H1 (cell line): ENCODE measurements at places on chromosomes 4 and X. TPM values are rescaled to one million over a fixed set of nuclear protein-coding genes. Genes with fewer than 3 reads are reported as not detected.

DNA sequence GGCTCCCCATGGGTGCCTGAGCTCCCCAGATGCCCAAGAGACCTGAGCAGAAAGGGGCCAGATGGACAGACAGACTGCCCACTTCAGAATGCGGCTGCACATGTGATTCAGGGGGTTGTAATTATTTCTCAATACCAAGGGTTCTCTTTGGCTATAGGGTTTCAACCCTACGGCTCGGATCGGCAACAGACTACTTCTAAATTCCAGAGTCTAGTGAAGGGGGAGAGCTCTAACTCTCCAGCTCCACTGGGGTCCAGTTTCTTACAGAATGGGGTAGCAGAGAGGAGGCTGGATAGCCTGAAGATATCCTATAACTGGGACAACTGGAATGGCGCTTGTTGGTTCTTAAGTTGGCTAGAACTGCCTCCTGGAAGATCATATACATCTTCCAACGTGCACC is 136.3 kb downstream of the MGST2 start:
- no peak for DNase-seq

- DNase-seq: no peak
These were observed 72.0 kb downstream of the PRPS1 start for GRCh38 chrX:107700317-107700774.

DNA sequence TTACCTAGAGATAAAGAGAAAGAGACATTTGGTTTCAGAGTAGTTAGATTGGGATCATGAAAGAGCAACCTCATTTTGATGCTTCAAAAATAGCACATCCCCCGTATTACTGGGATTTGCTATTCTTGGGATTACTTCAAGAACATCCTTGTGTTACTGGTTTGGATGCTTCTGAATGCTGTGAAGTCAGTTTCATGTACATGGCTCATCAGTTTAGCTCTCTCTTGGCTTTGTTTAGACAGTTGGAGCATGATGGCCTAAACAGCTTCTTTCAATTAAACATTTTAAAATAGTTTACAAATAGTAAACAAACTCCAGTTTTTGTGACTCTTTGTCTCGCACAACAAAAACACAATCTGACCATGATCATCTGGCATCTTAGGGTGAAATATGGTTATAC is 23.9 kb downstream of the HTT start:
- no peak for DNase-seq

DNA sequence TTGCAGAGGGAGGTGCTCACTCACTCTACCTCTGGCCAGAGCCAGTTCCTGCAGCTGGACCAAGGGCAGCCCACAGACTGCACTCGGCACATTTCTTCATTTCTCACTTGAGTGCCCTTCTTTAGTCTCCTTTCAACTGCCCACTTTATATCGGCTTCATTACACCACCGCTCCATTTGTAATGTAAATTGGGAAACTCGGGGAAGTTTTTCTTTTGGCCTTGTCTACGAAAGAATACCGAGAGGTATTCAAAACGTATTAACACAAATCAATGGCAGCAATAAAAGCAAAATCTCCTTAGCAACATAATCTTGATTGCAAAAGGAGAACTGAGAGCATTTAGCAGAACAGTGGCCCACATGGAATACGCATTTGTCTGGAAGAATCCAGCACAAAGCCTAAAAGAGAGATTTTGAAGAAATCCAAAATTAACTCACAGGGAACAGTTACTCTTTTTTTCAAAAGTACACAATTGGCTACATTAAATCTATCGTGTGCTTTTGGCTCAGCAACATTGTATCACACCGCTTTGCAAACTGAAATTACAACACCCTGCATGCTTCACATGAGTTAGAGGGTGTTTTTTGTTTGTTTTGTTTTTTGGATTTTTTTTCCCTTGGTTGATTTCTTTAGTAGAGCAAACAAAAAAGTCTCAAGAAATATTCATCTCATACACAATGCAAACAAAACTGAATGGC is 62.6 kb downstream of the CHIC2 start:
- no peak for DNase-seq

DNA sequence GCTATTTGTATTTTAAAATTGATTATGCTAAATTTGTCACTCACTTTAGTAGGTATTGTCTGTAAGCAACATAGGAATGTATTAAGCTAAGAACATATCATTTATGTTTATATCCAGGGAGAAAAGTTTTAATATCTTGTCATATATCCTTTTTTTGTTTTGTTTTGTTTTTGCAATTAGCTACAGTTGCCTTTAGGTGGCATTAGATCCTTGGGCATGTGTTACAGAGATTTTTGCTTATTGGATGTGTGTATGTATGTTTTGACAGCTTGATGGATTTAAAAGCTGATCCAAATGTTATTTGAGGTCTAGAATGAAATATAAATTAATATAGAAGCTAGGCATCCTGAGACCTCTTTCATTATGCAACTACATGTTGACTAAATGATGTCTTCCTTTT is 36.1 kb upstream of the OTUD4 start:
- DNase-seq: no peak

DNA sequence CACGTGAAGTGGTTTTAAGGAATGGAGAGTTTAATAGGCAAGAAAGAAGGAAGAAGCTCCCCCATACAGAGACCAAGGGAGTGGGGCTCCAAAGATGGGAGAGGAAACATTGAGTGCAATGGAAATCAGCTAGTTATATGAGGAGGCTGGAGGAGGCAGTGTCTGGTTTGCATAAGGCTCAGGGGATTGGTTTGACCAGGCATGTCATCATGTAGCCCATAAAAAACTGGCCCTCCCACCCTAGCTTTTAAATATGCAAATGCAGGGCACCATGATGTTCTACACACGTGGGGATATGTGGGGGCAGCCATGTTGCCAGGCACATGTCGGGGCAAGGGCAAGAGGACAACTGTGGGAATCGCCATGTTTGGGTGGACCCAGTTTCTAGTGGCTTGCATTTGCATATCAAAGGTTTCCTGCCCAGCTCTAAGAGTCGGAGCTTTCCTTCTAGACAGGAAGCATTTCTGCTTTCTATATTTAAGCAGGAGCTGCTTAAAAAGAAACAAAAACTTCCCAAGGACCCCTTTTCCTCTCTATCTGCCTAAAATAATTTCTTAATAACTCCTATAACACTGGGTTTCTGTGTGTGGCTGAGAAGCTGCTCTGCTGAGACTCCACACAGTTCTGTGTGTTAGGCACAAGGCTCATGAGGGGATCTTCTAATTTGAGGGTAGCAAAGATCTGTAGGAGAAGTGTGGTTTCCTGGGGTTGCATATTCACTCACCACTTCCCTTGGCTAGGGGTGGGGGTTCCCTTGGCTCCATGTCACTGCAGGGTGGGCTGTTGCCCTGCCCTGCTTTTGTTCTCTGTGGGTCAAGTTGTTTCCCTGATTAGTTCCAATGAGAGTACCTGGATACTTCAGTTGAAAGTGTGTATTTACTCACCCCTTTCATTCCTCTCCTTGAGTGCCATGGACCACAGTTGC is 113.5 kb downstream of the VSIG4 start:
- DNase-seq: no peak

DNA sequence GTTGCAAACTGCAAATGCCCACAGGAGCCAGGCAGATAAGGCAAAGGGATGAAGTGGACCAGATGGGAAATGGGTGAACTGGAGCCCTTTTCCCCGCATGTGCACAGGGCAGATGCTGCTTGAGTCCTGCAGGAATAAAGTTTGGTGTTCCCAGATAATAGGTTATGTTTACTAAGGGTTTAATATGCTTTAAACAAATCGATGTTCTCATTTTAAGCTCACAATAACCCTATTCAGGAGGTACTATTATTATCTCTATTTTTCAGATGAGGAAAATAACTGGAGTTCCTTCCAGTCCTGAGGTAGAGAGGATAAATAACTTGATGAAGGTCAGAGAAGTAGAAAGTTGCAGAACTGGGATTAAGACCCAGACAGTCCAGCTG is 77.3 kb downstream of the LRRC66 start:
- DNase-seq: no peak

Gene SGMS2
- total RNA-seq: 0.04 and 0.73 TPM in 2 replicates

Gene MGAT4D
- total RNA-seq: not detected in 2 replicates

Gene CTBP1
- 128 and 132 TPM in 2 replicates for total RNA-seq

Gene NSG1
- 56.6 and 61.4 TPM in 2 replicates for total RNA-seq
